ENCODE measurements at places on chromosomes 11 and 22.

GRCh38 chr11:64389851-64390250 lies 30.9 kb downstream of the RPS6KA4 start:
- no peak for DNase-seq

- DNase-seq, result no peak
Measured at GRCh38 chr11:75160880-75161279, 10.0 kb downstream of the SLCO2B1 start.

DNA sequence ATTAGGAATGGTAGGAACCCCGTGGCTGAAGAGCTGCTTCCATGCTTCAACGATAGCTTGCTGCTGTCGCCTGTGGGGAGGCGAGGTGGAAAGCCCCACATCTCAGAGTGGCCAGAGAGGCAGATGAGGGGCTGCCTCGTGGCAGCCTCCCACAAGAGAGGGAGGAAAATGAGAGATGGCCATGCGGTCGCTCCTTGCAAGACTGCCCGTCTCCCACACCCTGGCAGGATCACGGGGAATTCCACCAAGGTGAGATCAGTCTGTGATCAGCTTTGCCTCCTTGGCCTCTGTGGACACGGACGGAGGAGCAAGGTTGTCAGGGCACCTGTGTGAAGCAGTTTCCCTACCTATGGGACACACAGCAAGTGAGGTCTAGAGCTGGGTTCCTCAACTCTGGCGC lies 3.0 kb downstream of the CRYBA4 start:
- no peak for DNase-seq

DNA sequence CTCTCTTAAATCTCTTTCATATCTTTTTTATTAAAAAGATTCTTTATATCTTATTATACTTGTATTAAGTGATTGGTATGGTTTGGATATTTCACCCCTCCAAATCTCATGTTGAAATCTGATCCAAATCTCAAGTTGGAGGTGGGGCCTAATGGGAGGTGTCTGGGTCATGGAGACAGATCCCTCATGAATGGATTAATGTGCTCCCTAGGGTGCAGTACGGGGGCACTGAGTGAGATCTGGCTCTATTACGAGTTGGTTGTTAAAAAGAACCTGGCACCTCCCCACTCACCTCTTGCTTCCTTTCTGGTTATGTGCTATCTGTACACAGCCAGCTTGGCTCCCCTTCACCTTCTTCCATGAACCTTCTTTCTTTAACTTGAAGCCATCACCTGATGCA lies 149.6 kb downstream of the CWF19L2 start:
- no peak for DNase-seq

GRCh38 chr11:39741066-39741465 lies 1718.4 kb downstream of the LRRC4C start:
- DNase-seq, result no peak

- no peak for DNase-seq
Measured at GRCh38 chr11:77020734-77021133, 13.5 kb upstream of the B3GNT6 start.

DNA sequence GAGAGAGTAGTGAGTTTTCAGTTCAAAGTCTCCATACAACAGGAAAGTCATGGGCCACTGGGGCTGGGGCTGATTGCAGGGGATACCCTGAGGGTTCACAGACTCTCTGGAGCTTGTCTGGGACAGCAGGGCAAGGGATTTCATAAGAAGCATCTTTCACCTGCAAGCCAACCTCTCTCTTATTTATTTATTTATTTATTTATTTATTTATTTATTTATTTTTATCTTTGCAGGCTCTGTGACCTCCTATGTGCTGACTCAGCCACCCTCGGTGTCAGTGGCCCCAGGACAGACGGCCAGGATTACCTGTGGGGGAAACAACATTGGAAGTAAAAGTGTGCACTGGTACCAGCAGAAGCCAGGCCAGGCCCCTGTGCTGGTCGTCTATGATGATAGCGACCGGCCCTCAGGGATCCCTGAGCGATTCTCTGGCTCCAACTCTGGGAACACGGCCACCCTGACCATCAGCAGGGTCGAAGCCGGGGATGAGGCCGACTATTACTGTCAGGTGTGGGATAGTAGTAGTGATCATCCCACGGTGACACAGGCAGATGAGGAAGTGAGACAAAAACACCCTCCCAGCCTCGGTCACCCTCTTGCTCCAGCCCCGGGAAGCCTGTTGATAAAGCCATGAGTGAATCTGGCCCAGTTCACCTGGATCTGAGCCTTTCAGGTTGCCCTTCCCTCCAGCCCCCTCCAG lies 68.4 kb downstream of the GGTLC2 start:
- DNase-seq, result no peak

GRCh38 chr11:47394050-47394321 lies 14.4 kb upstream of the SLC39A13 start:
- no peak for DNase-seq

- peak; percentile 83 for DNase-seq
Measured at GRCh38 chr11:67266449-67267187, at the start of gene GRK2. Gene GRK2 (plus strand): TSS chr11:67266473. CDS start chr11:67266700, 227 bp downstream.

GRCh38 chr11:62108017-62108750 lies 15.6 kb upstream of the INCENP start:
- peak; percentile 83 for DNase-seq

DNA sequence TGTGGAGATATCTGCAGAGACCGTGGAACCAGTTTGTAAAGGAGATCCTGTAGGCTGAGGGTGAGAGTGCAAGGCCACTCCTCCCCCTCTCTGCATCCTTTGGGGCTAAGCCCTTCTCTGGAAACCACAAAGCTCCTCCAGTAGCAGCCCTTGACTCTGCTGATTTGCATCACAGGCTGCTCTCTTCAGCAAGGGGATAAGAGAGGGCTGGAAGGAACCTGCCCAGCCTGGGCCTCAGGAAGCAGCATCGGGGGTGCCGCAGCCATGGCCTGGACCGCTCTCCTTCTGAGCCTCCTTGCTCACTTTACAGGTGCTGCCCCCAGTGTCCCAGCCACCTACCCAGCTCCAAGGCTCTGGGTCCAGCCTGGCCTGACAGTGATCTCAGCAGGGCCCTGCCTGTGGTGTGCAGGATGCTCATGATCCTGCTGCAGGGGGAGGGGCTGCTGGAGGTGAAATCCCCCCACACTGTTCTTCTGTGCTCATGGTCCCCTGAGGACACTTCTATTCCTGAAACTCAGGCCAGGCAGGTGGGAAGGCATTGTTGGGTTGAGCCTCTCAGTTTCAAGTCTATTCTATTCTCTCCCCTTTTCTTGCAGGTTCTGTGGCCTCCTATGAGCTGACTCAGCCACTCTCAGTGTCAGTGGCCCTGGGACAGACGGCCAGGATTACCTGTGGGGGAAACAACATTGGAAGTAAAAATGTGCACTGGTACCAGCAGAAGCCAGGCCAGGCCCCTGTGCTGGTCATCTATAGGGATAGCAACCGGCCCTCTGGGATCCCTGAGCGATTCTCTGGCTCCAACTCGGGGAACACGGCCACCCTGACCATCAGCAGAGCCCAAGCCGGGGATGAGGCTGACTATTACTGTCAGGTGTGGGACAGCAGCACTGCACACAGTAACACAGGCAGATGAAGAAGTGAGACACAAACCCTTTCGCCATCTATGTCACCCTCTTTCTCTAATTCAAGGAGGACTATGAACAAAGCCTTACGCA lies 68.5 kb upstream of the IGLL5 start:
- peak; percentile 89 for DNase-seq

Data from activated CD4-positive, alpha-beta T cell treated with anti-CD3 and anti-CD28 coated beads, Interleukin-2, amount 10 ng/mL, durations not matched to agents 24 days and 14 days (primary cell).